Progenitor cell of endocrine pancreas (in vitro differentiated cells): ENCODE measurements at places on chromosomes 4 and X.

DNA sequence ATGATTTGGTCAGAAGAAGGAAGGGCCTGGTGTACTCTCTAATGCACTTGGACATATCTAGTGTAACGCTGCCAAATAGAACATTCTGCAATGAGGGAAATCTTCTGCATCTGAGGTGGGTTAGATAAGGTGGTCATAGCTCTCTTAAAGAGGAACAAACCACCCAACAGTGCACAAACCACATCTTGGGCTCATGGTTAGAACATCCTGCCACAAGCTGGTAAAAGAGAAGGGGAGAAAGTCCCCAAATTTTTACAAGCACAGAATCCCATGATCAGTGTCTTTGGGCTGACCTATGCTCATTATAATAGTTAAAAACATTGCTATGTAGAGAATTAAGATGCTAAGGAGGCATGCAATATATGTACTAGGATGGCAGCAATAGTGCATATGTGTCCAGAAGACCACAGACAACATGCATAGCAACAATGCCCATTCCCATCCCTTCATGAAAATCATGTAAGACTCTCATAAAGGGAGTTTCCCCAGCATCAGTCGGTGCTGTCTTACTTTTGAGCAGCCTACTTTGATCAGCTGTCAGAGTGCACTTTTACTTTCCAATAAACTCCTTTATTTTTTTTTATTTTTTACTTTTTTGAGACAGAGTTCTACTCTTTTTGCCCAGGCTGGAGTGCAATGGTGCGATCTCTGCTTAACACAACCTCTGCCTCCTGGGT is 99.7 kb upstream of the SLC7A11 start:
- no peak for DNase-seq

GRCh38 chrX:48826876-48827653 is 752 bp downstream of the ERAS start:
- no peak for DNase-seq

DNA sequence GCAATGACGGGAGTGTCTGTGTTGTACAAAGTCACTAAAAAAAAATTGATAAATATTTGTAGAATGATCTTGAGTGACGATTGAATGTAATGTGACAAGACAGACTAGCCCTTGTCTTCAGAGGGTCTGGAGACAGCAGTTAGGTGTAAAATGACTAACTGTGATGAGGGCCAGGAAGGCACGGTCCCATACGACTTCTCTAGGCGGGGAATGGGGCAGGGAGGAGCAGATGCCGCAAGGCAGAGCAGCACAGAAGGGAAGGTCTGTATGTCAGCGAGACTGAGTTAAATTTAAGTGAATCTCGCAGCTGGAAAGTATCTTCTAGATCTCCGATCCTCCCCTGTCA is 405 bp downstream of the CENPE start:
- DNase-seq, result no peak

- DNase-seq, result no peak
Measured at GRCh38 chr4:37383579-37384229, 139.2 kb downstream of the NWD2 start.

DNA sequence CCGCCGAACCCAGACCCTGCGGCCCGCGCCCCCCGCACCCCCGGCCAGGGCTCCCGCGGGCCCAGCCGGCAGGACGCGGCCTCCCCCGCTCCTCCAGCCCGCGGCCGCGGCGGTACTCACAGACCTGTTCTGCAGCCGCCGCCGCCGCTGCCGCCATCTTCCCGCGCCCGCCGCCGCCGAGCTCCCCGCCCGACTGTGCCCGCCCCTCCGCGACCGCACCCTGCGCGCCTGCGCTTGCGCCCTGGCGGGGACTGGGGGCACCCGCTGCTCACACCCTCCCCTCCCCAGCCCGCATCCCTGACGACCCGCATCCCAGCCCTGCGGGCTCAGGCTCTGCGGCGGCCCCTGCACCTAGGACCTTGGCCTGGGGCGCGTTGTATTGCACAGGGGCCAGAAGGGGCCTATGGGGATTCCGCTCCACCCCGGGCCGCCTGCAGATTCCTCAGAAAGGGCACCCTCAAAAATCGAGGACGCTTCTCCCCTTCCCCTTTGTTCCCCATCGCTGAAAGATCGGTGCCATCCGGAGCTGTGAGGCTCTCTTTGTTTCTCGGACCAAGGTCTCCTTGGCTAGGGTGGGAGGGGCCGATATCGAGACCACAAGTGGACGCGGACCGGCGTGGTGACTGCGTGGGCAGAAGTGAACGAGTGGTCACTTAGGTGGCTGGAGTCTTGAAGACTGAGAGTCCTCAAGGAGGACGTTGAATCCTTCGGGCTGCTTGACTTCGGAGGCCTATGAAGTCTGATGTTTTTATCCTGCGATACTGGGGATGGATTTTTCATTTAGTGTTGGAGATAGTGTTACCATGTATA is at the start of gene SGCB:
Gene SGCB (minus strand): TSS at position 197 of the 810 bp plus-strand sequence. CDS start 40 bp downstream, at position 157.
- DNase-seq, result peak; percentile 67

DNA sequence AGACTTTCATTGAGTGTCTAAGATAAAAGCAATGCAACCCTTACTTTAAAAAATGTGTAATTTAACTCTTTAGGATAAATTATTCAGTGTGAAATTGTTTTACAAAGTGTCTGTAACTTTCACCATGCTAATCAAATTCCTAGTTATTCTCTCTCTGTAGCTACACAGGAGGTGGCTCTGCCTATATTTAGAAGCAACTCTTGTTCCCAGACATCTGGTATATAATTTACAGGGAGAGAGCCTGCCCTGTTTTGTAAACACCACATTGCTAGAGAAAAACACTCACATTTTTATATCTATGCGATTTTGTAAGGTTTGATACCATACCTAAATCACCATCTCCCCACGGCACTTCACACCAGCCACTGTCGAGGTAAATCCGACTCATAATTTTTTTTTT is 35.5 kb upstream of the SPATA4 start:
- DNase-seq, result no peak

DNA sequence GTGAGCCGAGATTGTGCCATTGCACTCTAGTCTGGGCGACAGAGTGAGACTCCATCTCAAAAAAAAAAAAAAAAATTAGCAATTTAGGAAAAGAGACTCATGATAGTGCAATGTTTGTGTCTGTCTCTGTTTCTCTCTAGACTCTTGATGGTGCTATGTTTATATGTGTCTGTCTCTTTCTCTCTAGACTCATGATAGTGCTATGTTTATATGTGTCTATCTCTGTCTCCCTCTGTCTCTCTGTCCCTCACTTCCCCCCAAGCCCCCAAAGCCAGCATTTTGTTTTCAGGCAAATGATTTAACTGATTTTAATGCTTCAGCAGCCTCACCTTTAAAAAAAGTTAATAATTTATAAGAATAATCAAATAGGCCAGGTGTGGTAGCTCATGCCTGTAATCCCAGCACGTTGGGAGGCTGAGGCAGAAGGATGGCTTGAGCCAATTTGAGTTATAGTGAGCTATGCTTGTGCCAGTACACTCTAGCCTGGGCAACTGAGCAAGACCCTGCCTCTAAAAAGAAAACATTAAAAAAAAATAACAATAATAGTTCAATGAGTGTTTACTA is 6.9 kb downstream of the MOB1B start:
- DNase-seq, result no peak

DNA sequence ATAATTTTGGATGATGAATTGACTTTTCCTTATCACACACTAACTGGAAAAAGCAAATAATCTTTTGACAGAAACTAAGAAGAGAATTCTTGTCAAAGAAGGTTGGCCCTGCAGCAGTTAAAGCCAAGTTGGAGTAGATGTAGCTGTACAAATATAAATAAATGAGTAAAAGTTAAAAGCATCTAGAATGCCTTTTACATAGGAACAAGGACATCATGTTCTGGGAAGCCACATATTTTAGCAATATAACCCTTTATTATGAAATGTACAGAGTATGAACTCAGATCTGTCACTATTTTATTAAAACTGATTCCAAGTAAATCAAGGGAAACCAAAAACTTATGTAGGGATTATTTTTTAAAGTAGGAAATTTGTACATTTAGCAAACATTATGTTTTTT is 269.4 kb upstream of the FAT4 start:
- no peak for DNase-seq
